ENCODE measurements at places on chromosomes 5 and 9.

DNA sequence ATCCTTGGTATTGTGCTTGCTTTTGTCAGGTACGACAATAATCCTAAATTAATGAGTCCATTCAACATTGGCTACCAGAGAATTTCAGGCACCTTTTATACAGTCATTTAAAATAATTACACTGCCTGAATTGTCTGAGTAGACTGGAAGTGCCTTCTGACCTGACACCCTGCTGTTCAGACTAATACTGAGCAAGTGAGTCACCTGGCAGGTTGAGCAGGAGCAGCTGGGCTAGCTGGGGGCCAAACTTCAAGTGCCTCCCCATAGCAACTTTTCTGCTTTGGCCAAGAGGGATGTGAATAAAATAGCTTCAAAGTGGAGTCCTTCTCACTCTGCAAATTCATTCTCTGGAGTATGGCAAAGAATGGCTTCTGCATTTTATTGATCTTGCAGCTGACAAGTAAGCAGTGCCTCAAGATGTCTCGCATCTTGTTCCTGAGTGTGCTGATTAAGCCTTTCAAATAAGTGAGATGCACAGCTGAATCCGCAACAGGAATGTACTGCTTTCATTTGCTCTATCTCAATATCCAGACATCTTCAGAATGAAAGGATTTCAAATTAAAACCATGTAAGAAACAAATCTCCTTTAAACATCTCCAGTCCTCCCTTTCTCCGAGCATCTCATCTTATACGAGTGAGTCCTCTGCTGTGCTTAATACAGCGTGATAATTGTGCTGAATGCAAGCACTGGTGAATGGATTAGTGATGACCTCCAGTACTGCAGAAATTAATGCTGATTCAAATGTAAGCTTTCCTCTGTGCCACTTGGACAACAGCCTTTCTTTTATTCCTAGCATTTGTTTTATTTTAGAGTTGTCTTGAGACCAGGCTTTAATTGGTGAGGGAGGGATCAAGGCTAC, 271.2 kb downstream of the EDIL3 start:
- DNase-seq = no peak

GRCh38 chr5:7629561-7629960, 221.4 kb downstream of the CFAP90 start:
- no peak for DNase-seq

DNA sequence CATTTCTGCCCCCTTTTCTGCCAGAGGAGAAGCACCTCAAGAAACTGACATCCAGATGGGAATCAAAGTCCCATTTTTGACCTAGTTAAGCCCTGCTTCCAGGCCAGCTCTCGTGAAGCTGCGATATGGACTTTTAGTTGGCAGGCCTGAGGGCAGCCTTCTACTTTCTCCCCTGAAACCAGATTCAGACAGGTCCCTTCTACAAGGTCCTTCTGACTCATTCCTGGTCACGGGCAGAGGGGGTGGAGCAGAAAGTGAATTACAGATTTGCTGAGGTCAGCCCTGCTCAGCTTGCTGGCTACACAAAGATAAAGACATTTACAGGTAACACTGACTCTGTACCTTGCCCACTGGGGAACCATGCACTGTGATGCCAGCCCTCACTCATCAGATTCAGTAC, 52.8 kb upstream of the TUT7 start:
- DNase-seq = no peak

DNA sequence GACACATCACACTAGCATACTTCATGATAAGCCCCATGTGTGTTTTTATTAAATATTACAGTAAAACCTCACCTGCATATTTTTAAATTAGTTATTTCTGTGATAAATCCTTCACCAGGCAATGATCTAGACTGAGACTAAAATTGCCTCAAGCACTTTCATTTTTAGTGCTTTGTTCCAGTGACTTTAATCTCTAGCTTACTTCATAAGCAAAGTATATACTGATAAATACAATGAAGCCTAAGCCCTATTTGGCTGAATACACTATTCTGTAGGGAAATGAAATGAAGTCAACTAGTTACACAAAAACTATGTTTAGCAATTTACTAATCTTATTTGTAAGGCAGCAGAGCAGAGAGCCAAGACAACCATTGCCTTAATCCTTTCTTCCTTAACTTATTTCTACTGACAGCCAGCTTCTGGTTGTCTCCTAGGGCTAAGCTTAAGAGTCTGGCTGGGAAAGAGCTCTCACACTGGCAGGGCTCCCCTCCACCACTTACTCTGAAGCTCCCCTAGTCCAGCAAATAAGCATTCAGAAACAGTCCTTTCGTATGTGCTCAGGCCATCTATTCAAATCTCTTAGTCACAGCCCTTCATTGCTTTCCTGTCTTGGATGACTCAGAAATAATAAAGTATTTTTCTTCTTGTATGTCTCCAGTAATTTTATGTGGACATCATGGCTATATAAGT, 31.4 kb upstream of the MTAP start:
- DNase-seq = no peak

- DNase-seq = no peak
Measured at GRCh38 chr5:6820851-6821479, 107.7 kb downstream of the TENT4A start.

DNA sequence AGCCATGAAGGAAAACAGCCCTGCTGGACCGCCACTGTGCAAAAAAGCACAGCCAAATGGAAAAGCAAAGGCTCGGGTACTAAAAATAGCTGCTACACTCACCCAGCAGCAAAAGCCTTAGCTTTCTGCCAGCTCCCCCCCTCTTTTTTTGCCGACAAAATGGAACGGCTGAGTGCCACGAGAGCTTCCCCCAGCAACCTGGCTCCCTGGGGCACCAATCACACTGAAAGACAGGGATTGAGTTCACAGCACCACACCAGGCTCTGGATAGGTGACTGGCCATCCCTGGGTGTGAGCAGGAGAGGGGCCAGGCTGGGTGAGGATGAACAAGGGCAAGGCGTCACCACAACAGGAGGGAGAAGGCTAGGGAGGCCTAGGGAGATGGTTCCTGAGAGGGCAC, 66.7 kb downstream of the SIL1 start:
- DNase-seq = no peak

- DNase-seq = no peak
Measured at GRCh38 chr5:163964671-163965070, 459.3 kb downstream of the MAT2B start.

DNA sequence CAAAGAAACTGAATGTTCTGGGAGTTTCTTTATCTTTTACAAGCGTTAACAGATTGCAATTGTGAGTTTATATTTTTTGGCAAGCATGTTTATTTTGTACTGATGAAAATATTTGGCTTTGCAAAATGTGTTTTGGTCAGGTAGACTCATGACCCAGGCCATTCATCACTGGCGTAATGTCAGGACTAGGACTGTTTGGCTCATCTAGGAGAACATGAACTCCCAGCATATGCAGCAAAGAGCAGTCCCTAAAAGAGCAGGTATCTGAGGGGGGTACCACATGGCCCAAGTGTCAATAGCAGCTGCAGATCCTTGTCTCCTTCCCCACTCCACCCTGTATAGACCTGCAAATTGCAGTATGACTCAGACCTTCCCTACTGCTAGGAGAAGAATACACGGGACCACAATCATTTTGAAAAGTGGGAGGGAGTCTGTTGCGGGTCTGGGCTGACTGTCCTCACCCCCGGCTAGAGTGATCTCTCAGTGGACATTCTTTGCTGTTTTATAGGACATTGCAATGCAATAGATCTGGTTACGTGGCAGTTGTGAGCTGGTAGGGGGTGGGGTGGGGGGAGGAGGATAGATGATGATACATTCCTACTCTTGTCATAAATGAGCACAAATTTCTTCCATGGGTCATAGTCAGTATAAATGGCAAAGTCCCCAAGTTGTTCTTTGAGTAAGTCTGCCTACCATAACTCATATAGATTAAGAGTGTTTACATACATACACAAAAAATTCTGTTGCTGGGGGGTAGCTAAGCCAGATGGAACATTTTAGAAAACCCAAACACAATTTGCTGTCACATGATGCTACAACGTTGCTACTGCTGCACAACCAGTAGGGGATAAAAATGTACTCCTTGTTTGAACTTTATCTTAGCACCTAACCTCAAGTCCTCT, 20.8 kb upstream of the SNCAIP start:
- DNase-seq = no peak

- no peak for DNase-seq
Measured at GRCh38 chr5:94870511-94871183, 252.2 kb downstream of the SLF1 start.

GRCh38 chr9:93259490-93260262, 75.7 kb downstream of the WNK2 start:
- DNase-seq = no peak

DNA sequence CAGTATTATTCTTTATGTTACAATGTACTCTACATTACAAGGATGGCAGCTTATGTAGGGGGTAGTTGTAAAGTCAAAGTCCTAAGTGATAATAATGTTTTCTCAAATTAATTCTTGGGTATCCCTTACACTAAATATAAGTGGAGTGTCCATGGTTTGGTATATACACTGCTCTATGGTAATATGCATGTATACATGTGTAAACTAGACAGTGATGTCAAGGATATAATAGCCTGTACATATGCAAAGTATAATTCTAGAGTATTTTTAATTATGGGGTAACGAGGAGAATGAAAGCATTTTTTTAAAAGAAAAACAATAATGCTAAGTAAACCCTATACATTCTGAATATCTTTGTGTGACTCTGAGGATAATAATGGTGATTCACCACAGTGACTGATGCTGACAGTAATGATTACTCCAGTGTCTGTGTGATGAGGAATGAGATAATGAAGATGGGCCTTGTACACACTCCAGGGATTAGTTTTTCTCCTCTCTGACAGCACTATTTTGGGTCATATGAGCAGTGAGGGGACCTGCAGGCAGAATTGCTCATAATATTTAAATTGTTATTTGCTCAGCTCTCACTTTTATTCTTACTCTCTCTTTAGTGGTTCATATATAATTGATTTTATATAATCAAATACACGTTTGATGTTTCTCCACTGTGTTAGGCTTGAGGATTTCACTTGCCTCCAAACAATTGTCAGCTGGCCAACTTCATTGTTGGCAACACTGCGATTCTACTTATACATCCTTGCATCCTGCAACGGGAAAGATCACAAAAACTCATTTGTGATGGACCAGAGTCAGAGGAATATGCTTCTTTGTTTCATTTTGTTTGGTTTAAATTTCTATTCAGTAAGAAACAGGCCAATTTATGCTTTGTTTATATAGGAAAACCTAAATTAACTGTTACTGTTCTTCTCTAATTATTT, 88.2 kb downstream of the NREP start:
- no peak for DNase-seq

DNA sequence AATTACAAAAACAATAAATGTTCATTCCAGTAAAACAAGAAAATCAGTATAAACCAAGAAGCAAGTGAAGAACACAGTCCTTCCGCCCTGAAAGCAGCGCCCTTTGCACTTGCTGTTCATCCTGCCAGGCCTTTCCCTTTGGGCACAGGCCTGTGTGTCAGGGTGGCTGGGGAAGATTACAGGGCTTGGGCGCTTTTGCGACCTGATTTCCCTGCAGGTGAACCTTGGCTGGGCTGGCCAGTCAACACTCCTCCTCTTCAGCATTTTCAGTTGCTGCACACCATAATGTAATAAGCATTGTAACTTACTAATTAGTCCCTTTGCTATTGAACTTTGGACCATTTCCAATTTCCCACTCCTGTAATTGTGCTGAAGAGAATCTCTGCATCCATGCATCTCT, 38.6 kb upstream of the TDRD7 start:
- no peak for DNase-seq

- DNase-seq = no peak
Measured at GRCh38 chr9:100350188-100350587, 2.6 kb downstream of the TEX10 start.

- DNase-seq = no peak
Measured at GRCh38 chr5:113202287-113202686, 225.7 kb downstream of the DCP2 start.

- DNase-seq = no peak
Measured at GRCh38 chr9:104805441-104805840, 41.5 kb downstream of the NIPSNAP3B start.

DNA sequence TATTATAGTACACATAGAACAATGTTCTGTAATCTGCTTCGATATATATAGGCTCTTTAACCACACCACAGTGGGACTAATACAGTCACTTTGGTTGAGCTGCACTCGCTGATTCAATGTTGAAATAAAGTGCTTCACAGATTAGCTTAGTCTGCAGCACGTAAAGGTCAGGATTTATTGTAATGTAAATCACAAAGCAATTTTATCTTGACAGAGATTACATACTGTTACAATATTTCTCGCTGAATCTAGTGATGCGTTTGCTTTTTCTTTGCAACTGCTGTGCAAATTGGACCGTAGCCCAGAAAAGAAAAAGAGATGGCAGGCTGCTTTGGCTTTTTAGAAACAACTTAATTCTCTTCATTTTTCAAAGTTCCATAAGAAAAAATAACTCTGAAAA, 52.9 kb downstream of the CETN3 start:
- DNase-seq = no peak

- DNase-seq = no peak
Measured at GRCh38 chr5:144183254-144183889, 12.7 kb downstream of the KCTD16 start.

- no peak for DNase-seq
Measured at GRCh38 chr5:51383131-51384121, at the start of gene ISL1. Gene ISL1 (plus strand): TSS chr5:51383448. CDS start chr5:51383672, 224 bp downstream.

- DNase-seq = no peak
Measured at GRCh38 chr5:109721741-109722140, 32.0 kb downstream of the MAN2A1 start.

- no peak for DNase-seq
Measured at GRCh38 chr5:117955831-117956230, 1032.5 kb downstream of the DTWD2 start.

GRCh38 chr5:176626876-176627236, 3.5 kb downstream of the SNCB start:
- no peak for DNase-seq

DNA sequence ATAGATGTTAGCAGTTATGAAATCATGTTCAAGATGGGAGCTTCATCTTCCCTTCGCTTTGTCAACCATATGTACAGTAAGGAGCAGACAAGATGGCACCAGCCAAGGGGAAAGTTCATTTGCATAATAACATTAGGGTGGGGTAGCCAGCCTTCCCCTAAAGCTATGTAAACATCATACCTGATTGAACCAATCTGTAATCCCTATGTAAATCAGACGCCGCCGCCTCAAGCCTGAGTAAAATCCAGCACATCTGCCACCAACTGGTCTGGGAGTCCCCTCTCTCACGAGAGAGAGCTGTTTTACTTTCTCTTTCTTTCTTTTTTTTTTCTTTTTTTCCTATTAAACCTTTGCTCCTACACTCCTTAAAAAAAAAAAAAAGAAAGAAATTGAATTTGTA, 30.8 kb upstream of the REEP2 start:
- DNase-seq = no peak

GRCh38 chr9:95463148-95464060, 53.4 kb downstream of the PTCH1 start:
- DNase-seq = no peak

DNA sequence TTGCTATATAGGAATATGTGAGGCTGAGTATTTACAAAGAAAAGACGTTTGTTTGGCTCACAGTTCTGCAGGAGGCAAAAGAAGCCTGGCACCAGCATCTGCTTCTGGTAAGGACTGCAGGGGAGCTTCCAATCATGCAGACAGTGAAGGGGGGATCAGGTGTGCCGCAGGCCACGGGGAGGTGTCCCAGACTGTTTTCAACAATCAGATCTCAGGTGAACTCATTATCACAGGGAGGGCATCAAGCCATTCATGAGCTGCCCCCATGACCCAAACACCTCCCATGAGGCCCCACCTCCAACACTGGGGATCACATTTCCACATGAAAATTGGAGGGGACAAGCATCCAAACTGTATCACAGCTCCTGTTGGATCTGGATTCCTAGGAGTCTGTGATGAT, 30.4 kb upstream of the TRIM14 start:
- DNase-seq = no peak

- no peak for DNase-seq
Measured at GRCh38 chr9:71663216-71663615, 105.1 kb downstream of the CEMIP2 start.

- no peak for DNase-seq
Measured at GRCh38 chr9:98075332-98075805, 18.8 kb downstream of the NANS start.

Data from breast epithelium (tissue), 4 donors.